ENCODE measurements at places on chromosomes 7 and 10.
A peak's percentile ranks its signal among the peaks of the same experiment; 100 is the strongest.

- no peak for DNase-seq
Observed at GRCh38 chr7:154450451-154450850, 398.3 kb downstream of the DPP6 start.

DNA sequence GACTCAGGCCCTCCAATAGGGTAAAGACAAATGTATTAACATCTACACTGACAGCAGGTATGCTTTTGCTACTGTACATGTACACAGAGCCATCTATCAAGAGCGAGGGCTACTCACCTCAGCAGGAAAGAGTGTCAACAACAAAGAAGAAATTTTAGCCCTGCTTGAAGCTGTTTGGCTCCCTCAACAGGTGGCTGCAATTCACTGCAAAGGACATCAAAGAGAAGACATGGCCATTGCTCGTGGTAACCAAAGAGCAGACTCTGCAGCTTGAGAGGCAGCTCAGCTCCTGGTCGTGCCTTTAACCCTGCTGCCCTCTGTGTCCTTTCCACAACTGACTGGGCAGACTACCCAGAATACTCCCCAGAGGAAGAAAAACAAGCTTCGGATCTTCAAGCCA, 5.1 kb downstream of the AKR1B15 start:
- DNase-seq = no peak

- no peak for DNase-seq
Observed at GRCh38 chr10:11685787-11686218, 56.4 kb upstream of the ECHDC3 start.

DNA sequence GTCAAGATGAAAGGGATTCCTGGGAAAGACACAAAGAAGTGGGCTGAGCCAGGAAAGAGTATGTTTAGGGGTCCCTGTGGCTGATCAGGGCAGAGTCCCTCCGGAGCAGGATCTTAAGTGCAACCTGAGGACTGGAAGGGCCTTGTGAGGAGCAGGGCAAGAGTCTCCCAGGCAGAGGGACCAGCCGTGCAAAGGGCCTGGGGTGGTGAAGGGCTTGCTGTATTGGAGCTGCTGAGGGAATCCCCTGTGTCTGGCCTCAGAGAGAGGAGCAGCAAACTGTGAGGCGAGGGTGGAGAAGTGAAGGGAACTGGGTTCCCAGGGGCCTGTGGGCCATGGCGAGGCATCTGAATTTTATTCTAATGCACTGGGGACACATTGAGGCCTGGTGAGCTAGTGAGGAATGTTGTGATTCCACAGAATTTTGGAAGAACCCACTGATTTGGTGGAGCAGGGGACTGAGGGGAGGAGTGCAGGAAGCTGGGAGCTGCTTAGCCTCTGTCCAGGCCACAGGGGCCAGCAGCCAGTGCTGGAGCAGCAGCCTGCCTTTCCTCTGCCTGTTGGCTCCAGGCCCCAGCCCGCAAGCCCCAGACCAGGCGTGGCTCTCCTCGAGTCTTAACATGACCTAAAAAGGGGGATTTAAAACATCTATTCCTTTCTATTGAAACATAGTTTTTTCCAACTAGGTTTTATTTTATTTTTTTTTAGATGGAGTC, 138.4 kb upstream of the IGFBP3 start:
- DNase-seq = no peak

DNA sequence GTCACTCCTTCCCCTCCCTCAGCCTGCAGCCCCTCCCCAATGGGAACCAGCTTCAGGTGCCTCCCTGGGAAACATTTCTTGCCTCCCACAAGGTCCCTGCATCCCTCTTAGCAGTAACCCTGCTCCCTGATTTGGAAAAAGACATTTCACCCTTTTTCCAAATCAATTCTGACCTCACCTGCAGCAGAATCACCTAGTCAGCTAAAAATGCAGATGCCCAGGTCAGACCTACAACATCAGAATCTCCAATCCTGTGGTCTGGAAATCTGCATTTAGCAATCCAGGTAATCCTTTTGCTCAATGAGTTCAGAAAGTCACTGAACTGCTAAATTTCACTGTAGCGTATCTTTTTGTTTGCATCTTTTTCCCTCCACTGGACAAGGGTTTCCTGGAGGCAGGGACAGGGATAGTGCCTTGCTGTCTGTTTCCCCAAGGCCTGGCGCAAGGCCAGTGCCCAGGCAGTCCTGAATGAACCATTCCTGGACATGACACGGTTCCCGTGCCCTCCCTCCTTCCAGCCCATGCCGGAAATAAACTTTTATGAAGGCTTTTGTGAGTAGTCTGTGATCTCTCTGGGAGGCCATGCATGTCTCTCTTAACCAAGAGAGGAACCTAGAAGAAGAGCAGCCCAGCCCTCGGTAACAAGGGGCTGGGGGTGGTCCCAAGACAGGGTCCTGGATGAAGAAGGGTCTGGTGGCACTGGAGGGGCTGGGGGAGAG, 44.0 kb downstream of the COL13A1 start:
- peak; percentile 46 for DNase-seq

DNA sequence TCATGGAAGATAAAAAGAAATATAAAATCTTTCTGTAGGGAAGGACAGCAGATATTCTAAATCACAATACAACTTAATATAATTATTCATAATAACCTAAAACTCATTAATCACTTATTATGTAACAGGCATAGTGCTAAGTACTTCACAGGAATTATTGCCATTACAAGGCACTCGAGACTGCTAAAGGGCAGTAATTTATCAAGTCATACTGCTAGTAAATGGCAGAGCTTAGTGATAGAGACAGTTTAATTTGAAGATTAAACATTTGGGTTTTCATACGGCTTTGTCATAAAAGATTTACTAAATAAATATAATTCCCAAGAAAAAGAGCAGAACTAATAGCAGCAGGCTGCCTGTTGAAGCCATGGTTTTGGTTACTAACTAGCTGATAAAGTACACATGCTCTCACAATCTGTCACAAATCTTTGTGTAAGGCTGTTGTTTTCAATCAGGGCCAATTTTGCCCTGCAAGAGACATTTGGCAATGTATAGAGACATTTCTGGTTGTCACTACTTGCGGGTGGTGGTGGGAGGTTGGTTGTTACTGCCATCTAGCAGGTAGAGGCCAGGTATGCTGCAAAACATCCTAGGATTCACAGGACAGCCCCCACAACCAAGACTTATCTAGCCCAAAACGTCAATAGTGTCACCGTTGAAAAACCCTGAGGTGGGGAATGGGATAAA, 233.3 kb upstream of the CACNA2D1 start:
- DNase-seq = no peak

- no peak for DNase-seq
Observed at GRCh38 chr10:84499846-84500245, 171.5 kb downstream of the CCSER2 start.

DNA sequence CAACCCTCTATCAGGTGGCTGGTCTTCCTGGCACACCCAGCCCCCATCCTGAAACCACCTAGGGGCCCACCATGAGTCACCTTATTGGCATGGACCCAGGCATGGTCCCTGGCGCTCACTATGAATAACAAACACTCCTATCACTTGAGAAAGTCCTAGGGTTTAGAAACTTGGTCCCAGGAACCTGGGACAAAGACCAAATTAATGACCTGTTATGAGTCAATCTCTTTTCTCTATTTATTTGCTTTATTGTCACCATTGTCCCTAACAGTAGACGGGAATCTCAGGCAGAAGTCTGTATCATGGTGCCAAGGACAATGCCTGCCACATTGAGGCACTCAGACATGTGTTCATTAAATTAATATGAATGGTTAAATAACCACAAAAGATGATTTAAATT, 599.6 kb upstream of the C7orf33 start:
- DNase-seq = no peak

GRCh38 chr7:121793716-121794115, 79.2 kb upstream of the PTPRZ1 start:
- DNase-seq = no peak

GRCh38 chr7:102416406-102416805, 17.0 kb upstream of the ORAI2 start:
- DNase-seq = no peak

- DNase-seq = no peak
Observed at GRCh38 chr10:123665491-123666286, 466 bp upstream of the GPR26 start.
